Activated T-cell treated with anti-CD3 and anti-CD28 coated beads for 1 hour (primary cell): ENCODE measurements at places on chromosomes 3 and 15.

DNA sequence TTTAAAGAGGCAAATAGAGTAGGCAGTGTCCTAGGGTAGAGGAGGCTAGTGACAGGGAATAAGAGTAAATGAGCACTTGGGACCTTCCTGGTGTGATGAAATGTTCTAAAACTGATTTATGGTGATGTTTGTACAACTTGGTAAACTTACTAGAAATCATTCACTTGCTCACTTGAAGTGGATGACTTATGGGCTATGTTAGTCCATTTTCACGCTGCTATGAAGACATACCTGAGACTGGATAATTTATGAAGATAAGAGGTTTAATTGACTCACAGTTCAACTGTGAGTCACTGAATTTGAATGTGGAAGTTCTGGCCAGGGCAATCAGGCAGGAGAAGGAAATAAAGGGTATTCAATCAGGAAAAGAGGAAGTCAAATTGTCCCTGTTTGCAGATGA is 31.7 kb upstream of the DHX36 start:
- DNase-seq, result no peak

- no peak for DNase-seq
Measured at GRCh38 chr3:57919987-57920386, 88.2 kb upstream of the FLNB start.

DNA sequence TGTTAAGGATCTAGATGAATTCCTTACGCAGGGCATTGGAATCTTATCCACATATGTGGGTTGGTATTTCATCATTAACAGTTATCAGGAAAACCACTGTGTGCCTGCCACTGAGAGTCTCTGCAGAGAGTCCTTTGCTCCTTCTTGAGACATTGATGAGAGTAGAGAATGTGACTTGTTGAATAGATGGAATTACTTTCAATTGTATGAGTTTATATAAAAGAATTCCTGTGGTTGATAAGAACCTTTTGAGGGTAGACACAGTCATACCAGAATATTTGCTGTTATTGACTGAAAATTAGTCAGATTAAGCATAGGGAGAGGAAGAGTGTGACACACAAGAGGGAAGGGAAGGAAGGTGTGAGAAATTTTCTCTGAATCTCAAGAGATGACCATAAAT is 30.8 kb downstream of the ARHGEF26 start:
- no peak for DNase-seq

- no peak for DNase-seq
Measured at GRCh38 chr3:117314441-117315150, 605.0 kb downstream of the TUSC7 start.

DNA sequence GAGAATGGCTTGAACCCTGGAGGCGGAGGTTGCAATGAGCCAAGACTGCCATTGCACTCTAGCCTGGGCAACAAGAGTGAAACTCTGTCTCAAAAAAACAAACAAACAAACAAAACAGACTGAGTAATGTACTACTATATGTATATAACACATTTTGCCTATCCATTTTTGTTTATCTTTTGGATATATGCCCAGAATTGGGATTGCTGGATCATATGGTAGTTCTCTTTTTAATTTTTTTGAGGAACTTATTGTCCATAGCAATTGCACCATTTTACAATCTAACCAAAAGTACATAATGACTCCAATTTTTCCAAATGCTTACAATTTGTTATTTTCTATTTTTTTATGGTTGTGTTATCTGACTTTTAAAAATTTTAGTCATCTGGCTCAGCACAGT is 47.3 kb downstream of the GMPS start:
- no peak for DNase-seq

DNA sequence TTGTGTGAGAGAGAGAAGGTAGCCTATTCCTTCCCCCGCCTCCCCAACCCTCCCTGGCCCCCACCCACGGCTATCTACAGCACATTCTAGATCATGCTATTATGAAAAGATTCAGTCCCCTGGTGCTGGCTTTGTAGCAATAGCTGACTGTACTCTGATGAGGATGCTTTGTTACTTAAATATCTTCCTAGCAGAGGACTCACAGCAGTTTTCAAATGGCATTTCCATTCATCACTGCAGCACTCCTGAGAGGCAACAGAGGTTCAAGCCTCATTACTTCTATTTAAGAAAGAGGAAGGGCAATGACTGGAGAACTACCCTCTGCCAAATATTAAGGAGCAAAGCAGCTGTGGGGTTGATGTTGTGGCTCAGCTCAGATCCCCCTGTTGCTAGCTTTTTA is 61.0 kb downstream of the LRRN1 start:
- DNase-seq, result no peak

DNA sequence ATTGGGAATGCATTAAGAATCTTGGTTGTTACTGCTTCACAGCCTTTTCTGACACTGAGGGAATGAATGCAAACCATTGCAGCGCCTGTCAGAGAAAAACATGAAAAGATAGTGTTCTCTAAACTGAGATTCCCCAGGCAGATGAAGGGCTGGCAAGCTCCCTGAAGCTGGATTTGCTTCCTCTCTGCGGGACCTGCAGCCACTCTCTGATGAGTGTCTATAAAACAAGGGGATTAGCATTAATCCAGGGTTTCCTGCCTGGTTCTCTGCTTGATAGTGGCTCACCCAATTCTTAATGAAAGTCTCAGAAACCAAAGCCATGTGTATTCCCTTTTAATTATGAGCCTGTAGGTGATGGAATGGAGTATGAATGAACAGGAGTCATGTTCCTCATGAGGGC is 344.3 kb upstream of the UMPS start:
- no peak for DNase-seq

- no peak for DNase-seq
Measured at GRCh38 chr3:115651599-115651998, 28.3 kb downstream of the GAP43 start.

DNA sequence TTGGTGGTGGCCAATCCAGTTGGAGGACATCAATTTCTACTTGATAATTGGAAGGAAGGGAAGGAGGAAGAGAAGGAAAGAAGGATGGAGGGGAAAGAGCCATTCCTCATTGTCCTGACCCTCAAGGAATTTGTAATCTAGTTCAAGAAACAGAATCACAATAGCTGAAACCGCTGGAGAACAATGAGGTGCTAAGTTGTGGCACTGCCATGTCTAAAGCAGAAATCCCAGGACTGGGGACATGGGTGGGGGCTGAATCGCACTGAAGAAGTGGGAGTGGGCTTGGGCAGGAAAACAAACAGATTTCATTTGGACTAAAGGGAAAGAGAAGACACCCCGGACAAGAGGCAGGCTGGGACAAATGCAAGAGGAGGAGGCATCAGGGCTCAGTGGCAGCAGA is 183.6 kb downstream of the UACA start:
- no peak for DNase-seq

DNA sequence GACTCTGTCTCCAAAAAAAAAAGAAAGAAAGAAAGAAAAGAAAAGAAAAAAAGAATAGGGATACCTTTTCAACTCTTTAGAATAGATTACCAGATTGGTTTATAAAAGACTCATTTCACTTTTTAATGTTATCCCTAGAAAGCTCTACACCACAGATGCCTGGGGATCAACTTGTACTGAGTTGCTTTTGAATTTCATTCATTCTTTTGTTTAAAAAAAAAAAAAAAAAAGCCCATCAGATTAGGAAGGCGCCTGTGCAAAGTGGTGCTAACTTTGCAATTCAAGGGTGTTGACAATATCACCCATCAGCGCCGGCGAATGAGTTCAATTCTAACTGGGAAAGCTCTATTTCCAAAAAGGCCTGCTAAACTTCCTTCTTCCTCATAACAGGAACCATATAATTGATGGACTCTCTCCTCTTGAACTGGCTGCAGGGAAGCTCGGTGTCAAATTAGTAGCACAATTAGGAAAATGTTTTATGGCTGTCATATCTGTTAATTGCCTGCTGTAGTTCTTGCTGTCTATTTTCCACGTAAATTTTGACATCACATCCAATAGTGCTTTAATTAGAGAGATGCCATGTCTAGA is 48.8 kb downstream of the CDCP1 start:
- DNase-seq, result no peak

- DNase-seq, result no peak
Measured at GRCh38 chr3:123068601-123069381, 2.0 kb downstream of the PDIA5 start.

- no peak for DNase-seq
Measured at GRCh38 chr15:73538123-73538522, 95.1 kb downstream of the NPTN start.

DNA sequence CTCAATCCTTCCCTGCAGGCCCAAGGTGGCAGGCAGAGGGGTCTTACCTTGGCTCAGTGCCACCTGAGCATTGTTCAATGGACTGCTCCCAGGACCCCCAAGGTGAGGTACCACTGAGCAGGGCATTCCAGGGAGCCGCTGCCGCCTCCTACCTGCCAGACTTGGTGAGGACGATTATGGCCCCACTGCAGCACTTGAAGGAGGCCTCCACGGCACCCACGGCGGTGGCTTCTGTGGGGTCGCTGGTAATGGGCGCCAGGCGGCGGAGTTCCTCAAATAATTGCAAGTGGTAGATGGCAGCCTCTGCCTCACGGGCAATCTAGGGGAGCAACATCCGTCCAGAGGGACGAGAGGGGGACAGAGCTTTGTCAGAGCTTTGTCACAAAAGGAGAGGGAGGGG is 4.7 kb upstream of the GRAMD2A start:
- no peak for DNase-seq

DNA sequence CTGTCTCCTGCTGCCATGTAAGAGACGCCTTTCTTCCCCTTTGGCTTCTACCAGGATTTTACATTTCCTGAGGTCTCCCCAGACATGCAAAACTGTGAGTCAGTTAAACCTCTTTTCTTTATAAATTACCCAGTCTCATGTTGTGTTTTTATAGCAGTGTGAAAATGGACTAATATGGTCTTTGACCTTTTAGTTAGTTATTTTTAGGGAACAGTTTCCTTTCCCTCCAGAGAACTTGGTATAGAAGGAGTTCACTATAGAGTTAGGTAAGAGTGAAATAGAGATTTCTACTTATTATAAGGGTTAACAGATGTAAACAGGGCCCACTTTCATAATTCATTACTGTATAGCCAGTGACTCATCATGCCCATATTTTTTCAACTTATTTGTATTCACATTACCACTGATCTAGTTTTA is 170.9 kb downstream of the UNC13C start:
- no peak for DNase-seq

GRCh38 chr15:77871852-77872371 is 205.6 kb downstream of the TBC1D2B start:
- DNase-seq, result no peak
